ENCODE measurements at places on chromosomes 3 and 15.

DNA sequence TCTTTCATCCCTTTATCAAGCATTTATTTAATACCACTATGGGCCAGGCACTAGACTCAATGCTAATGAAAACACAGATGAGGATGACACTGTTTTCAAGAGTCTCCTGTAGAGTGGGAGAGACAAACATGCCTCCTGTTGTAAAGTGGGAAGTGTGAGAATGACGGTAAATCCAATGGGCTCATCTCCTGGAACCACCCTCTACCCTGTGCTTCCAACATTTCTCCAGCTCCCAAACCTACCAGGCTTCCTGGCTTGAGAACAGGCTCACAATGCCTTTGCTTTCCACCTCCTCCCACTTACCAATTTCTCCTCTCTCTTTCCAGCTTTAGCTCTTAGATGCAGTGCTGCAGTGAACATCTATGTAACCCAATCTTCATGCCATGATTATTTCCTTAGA is 54.1 kb upstream of the TBC1D23 start:
- no peak for DNase-seq

- no peak for DNase-seq
Measured at GRCh38 chr3:104785947-104786346, 580.8 kb upstream of the ALCAM start.

- no peak for DNase-seq
Measured at GRCh38 chr3:160384639-160385318, 14.2 kb downstream of the IFT80 start.

DNA sequence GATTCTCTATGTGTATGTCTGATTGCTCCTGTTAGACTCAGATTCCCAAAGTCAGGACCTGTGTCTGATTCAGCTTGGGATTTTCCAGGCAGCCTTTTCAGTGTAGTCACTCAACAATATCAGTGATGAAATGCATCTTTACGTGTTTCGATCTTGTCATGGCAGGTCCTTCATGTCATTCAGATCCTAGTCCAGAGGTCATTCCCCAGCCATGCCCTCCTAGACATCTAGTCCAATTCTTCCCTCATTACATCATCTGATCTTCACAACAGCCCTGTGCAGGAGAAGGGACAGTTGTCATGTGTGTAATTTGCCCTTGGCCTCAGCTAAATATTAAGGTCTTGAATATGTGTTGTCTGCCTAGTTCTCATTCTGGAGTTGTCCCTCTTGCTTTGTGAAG is 153.2 kb upstream of the NR2E3 start:
- DNase-seq: no peak

DNA sequence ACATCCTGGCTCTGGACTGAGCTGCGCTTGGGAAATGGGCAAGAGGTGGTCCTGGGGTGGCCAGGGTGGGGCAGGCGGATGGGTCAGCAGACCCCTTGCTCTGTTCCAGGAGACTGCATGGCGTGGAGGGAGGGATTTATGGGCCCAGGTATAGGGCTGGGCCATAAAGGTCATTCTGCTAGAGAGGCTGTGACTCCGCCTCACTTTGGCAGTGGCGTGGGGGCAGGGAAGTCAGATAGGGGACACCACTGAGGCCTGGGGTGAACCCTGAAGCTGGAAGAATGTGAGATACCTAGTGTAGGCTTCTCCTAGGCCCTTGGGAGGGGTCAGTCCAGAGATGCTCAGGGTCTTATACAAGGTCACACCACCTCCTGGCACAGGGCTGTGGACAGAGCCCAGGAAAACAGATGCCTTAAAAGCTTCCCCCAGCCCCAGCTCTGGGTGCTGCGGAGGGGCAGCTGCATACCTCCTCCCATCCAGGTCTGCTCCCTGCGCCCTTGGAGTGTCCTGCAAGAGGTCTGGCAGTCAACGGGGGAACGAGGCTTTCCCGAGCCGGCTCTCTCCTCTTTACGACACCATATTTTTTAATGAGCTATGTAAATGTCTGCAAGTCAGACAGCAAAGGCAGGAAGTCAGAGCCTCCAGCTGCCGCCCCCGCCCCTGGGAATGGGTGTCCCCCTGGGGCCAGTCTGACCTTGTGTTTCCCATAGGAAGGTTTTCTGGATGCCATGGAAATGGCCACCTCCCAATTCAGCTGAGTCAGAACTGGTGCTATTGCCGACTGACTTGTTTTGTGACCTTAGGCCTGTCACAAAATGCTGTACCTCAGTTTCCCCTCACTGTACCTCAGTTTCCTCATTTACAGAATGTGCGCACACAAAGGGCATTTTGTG is 26.3 kb downstream of the LINGO1 start:
- DNase-seq: peak; percentile 35

- no peak for DNase-seq
Measured at GRCh38 chr15:69653306-69653705, 200.7 kb downstream of the RPLP1 start.

- no peak for DNase-seq
Measured at GRCh38 chr15:31364301-31365031, 37.8 kb downstream of the KLF13 start.

DNA sequence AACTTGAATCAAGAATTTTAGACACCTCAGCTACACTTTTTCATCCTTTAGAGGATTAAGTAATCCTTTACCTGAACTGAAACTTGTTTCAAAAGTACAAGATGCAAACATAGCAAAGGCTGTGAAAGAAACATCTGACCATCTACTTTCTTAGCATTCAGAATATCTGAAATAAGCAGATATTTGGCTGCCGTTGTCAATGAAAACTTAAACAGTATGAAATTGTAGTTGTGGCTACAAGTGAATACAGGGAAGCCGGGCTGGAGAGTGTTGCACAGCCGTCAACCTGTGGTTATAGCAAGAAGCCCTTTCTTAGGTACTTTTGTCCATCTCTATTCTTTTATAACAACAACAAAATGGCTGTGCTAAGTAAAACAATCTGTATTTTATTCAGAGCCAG is 6.9 kb upstream of the CX3CR1 start:
- DNase-seq: no peak

DNA sequence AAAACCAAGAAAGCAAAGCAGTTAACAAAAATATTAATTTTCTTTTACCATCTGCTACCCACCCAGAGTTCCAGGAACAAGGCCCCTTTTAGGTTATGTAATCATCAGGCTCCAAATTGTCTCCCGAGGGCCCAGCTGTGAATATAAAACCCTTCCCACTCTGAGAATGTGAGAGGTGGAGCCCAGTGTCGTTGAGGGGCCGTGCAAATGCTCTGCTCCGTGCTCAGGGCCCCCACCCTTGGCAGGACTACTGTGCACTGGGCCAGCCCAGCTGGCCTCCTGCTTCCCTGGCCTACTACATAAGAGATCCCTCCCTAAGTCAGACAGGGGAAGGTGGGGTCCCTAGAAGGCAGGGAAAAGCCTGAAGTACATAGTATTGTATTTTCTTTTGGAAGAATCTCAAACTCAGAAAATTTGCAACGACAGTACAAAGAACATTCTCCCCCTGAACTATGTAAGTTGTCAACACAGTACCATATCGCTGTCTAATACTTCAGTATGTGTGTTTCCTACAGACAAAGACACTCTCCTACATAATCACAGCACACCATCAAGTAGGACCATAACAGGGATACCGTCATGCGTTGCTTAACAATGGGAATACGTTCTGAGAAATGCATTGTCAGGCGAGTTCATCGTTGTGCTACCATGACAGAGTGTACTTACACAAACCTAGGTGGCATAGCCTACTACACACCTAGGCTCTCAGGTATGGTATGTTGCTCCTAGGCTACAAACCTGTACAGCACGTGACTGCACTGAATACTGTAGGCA is 4.4 kb upstream of the CLEC3B start:
- no peak for DNase-seq

DNA sequence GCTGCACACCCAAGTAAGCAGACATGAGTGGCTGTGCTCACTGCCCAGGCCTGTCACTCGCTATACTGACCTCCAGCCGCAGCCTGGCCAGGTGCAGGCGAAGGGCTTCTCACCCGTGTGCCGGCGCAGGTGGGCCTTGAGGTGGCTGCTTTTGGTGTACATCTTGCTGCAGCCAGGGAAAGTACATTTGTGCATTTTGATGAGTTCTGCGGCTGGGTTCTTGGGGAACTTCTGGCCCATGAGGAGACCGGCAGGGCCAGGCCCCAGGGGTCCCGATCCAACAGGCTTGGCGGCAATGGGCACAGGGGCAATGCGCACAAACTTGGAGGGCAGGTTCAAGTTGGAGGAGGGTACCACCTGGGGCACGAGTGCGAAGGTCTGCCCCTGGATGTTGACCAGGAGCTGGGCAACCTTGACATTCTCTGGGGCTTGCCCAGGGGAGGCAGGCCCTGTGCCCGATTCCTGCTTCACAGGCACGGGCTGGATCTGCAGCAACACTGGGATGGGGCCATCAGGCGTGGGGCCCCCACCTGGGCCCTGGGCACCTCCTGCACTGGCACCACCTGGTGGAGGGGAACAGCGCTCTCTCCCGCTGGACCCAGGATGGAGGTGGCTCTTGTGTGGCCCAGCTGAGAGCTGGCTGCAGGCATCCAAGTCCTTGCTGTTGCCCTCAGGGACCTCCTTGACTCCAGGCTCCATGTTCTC is 5.3 kb downstream of the KLF15 start:
- no peak for DNase-seq

DNA sequence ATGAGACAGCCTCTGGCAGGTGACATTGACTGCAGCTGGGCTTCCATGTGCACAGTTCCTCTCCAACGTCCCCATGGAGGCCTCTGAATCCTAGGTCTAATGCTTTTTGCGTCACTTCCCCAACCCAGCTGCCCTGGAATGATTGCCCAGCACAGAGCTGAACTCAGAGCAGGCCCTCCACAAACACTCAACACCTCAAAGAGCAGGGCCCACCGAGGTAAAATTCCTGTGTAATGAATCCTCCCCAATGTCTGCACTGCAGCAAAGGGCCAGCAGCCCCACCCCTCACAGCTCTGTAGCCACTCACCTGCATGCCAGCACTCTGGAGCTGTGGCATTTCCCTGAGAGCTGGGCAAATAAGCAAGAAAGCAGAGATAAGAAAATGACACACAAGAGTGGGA is 42.6 kb upstream of the DUSP7 start:
- no peak for DNase-seq

DNA sequence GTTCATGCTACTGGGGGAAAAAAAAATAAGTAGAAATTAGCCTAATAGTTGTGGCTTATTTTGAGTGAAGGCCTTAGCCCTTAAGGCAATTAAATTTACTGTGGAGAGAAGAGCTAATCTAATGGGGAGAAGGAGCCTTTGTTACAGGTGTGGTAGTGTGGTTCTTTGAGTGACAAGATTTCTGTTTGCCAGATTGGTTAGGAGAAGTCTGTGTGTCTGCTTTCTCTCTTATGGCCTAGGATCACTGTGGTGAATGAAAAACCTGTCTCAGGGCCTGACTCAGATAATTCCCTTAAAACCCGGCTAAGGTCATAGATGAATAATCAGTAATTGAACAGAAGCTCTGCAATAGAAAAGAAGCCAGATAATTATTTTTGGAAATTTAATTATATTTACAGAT is 27.0 kb downstream of the OPA1 start:
- DNase-seq: no peak

DNA sequence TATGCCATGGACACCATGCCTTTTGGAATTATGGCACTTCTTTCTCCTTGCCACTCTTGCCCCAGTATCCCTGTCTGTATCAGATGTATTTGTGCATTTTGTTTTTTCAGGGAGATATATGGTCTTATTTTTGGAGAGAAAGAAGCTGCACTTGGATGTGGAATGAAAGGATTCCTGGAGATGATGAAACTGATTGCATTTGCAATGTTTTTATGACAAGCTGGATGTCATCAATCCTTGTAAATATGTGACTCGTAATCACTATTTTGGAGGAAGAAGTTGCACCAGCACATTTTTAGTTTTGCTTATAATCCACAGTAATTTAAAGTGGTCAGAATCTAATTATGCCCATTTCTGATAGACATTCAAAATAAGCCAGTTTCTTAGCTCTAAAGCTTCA is 165.0 kb downstream of the NR1D2 start:
- peak; percentile 87 for DNase-seq

DNA sequence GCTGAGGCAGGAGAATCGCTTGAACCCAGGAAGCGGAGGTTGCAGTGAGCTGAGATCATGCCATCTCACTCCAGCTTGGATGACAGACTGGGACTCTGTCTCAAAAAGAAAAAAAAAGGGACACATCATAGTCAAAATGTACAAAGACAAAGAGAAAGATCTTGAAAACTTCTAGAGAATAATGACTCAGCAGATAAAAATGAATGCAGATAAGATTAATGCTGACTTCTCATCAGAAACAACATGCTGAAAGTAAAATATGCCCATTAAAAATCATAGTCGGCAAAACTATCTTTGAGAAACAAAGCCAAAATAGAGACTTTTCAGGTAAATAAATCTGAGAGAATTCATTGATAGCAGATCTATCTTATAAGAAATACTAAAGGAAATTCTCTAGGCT is 271.1 kb upstream of the GPR149 start:
- DNase-seq: no peak

DNA sequence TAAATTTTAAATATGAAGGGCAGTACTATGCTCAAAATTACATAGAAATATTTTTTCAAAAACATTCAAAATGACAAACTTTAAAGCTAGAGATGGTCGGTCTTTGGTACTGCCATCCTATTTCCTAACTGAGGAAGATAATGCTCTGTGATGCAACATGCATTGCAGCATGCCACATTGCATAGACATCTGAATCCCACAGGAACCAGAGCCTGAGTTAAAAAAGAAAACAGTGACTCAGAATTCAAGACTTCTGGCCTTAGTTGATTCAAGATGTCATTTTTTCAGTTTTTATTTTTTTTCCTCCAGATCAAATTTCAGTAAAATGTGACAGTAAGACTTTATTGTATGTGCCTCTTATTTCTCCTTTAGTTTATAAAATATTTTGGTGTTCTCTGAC is 33.1 kb downstream of the TP63 start:
- peak; percentile 95 for DNase-seq

DNA sequence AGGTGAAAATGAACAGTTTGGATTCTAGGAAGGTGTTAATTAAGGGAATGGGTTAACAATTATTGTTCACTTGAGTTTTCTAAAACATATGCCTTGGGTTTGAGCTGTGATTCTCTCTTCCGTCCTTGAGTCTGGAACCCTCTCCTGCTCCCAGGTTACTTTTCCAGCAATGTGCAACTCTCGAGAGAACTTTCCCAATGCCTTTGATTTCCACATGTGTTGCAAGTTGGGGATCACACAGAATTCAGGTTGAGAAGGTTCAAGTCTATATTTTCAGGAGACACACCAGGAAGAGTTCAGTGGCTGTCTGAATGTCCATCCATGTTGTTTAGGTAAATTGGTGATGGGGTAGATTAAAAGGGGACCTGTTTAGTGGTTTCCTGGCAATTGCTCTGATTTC is 48.7 kb downstream of the TNFAIP8L3 start:
- no peak for DNase-seq

DNA sequence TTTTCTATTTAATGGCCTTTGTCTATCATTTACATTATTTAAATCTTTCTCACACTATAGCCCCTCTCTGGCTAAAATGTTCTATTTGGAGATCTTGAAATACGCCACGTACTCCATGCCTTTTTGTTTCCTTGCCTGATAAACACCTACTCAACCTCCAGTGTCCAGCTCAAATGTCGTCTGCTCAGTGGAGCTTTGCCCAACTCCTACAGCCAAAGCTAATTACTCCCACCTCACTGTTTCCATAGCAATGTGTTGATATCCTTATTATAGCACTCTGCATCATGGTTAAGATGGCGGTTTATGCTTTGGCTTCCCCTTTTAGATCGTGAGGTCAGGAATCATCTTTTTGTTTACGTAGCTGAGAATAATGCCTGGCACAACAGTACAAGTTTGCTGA is 55.9 kb downstream of the NGLY1 start:
- DNase-seq: no peak
